ENCODE measurements at places on chromosomes 1 and 21.

DNA sequence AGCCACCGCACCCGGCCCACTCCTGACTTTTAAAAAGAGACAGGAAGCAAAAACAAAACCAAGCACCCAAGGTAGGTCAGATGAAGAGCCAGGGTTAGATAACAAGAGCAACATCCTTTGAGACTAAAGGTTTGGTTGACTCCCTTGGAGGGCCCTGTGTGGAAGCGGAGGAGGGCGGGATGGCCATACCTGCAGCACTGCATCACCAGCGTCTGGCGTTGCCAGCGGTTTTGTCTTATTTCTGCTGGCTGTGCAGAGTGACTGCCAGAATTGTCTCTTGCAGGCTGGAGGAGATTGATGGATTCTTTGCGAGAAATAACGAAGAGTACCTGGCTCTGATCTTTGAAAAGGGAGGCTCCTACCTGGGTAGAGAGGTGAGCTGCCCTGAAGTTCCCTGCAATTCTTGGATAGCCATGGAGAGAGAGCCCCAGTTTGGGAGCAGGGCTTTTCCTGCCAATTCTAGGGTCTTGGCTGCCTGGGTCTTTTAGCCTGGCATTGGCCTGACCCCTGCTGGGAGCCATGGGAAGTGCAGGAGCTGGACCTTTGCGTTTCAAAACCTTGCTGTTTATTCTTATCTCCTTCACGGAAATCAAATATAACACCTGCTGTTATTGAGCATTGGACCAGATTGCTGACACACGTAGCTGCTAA, 24.0 kb downstream of the QSOX1 start:
- no peak for DNase-seq

GRCh38 chr1:29832936-29833335, 596.6 kb downstream of the PTPRU start:
- DNase-seq = no peak

DNA sequence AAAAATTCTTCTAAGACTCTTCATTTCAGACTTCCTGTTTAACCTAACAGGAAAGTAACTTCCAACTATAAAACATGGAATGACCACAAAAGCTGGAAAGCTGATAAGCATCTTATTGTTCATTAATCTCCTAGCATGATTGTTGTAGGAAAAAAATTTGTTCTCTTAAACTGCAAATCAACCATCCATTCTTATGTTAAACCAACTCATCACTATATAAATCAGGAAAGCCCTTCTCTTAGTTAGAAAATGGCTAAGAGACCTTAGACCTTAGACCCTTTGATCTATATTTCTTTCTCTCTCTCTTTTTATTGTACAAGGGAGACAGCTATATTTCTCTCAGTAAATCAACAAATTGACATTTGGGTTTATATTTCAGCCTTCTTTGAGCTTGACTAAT, 101.4 kb downstream of the UBE2U start:
- DNase-seq = no peak

DNA sequence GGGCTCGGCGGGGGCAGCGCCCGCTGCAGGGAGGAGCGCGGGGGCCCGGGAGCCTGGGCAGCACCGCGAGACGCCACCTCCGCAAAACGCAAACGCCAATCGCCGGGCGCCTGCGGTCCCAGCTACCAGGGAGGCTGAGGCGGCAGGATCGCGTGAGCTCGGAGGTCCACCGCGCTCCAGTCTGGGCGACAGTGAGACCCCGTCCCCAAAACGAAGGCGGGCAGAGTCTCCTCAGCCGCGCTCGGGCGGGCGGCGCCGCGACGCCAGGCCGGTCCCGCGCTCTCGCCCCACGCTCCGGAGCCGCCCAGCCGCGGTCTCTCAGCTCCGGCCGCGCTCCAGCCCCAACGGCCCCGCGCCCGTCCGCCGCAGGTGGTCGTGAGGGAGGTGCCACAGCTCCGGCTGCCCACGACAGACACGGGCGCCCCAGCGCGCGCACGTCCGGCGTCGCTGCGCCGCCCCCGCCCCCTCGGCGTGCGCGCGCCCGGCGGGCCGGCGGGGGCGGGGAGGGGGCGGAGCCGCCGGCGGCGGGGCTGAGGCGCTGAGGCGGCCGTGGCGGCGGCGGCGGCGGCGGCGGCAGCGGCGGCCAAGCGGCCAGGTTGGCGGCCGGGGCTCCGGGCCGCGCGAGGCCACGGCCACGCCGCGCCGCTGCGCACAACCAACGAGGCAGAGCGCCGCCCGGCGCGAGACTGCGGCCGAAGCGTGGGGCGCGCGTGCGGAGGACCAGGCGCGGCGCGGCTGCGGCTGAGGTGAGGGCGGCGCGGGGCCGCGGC, at the start of gene ADARB1:
Gene ADARB1, plus strand, starts transcription at position 533 of the 770 bp plus-strand sequence. CDS start 97,077 bp downstream, outside the sequence.
- DNase-seq = no peak

DNA sequence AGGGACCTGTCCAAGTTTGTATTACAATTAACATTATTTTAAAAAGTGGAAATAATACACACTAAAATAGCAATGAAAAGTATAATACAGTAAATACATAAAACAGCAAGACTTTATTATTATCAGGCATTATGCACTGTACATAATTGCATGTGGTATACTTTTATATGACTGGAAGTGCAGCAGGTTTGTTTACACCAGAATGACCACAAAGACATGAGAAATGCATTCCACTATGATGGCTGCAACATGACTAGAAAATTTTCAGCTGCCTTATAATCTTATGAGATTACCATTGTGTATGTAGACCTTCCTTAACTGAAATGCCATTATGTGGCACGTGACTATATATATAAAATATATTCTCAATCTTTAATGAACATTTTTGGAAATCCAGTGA, 1699.6 kb downstream of the KCNT2 start:
- DNase-seq = no peak

DNA sequence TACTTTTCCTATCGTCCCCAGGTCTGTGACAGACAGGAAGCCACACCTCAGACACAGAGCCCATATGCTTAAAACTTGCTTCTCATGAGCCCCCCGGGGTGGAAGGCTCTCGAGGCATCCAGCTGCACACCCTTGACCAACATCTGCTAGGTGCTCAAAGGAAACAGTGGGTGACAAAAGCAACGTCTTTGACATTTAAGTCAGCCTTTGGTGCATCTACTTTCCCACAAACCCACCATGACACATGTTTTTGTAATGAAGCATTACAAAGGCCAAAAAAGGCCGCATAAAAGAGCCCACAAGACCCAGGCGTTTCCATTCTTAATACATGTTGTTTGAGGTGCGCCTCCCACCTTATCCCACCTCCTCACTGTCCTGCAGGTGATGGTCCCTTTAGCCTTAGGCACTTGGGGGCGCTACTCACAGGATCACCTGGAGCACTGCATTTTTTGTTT, 11.8 kb upstream of the FASLG start:
- no peak for DNase-seq

DNA sequence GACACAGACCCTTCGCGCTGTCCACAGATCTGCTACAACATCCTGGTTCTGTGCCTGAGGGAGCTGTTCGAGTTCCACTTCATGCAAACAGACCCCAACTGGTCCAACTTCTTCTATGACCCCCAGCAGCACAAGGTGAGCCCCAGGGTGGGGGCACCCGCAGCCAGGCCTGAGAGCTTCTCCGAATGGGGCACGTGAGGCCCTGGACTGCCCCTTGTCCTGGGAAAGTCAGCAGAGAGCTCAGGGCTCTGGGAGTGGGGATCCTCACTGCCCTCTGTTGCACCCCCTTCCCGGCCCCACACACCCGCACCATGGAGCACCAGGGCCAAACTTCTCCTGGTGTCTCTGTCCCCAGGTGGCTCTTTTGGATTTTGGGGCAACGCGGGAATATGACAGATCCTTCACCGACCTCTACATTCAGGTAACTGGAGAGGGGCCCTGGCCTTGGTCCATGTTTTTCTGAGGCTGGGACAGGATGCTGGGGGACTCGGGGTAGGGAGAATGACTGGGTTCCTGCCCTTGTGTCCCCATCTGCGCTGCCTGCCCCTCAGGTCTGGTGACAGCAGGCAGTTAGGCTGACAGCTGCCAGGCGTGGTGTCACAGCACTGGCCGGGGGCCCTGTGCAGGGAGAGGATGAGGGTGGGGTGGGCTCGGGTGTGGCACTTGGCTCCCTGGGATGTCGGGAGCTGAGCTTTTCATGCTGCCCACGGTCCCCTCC, 44.6 kb downstream of the COQ8A start:
- no peak for DNase-seq

- no peak for DNase-seq
Measured at GRCh38 chr1:193537266-193538002, 351.0 kb upstream of the B3GALT2 start.

DNA sequence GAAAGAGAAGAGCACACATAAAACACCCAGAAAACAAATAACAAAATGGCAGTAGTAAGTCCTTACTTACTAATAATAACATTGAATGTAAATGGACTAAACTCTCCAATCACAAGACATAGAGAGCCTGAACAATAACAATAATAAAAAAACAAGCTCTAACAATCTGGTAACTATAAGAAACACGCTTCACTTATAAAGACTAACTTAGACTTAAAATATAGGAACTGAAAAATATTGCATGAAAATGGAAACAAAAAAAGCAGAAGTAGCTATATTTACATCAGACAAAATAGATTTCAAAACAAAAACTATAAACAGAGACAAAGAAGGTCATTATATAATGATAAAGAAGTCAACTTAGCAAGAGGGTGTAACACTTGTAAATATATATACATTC, 83.1 kb upstream of the LYPLAL1 start:
- no peak for DNase-seq

DNA sequence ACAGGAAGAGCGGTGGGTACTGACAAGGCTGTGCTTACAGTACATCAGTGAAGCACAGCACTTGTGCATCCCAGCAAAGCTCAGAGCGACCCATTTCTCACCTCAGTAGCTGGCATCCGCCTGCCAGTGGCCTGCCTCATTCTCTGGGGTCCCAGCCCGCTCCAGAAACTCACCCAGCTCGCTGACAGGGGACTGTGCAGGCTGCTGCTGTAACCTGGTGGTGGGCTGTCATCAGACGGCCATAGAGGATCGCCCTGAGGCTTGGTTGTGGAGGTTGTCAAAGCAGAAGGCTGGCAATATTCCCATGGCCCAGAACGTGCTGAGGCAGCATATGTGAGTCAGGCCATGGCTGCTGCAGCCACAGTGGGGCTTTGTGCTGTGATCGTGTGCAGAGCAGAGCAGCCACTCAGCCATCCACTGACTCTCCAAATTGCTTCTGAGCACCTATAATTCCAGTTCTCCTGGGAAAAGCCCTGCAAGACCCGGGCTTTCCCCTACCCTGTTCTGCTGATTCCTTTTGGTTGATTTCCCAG, 13.6 kb upstream of the GPR137B start:
- DNase-seq = no peak

- DNase-seq = no peak
Measured at GRCh38 chr1:246106342-246106763, 400.7 kb downstream of the SMYD3 start.

DNA sequence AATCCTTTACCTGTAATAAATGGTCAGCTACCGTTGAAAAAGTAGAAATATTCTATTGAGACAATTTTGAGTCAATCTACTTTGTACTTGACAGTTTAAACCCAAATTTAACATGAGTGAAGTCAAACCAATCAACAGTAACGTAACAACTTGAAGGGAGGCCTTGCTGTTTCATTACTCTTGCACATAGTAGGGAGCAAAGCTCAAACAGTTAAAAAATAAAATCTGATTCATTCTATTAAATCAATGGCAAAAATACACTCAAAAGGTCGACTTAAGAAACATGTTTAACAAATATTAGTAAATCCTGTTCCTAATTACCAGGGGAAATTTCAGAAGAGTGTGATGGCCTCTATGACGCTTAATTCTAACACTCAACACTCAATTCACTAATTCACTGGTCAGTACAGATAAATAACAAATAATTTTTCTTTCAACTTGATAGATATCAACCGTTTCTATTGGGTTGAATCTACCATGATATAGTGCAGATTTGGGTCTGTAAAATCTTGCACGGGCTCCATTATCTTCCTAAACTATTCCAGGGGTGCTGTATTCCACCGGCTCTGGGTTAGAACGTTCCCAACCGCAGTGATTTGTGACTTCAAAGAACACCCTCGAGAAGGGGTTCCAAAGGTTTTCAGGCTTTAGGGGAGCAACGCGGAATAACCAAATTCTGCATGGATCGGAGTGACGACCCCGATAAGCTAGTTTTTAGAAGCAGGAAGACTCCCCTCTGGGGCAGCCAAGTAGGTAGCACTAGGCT, 1.4 kb downstream of the TARBP1 start:
- no peak for DNase-seq

- DNase-seq = no peak
Measured at GRCh38 chr1:73765551-73766233, 432.3 kb downstream of the LRRIQ3 start.

DNA sequence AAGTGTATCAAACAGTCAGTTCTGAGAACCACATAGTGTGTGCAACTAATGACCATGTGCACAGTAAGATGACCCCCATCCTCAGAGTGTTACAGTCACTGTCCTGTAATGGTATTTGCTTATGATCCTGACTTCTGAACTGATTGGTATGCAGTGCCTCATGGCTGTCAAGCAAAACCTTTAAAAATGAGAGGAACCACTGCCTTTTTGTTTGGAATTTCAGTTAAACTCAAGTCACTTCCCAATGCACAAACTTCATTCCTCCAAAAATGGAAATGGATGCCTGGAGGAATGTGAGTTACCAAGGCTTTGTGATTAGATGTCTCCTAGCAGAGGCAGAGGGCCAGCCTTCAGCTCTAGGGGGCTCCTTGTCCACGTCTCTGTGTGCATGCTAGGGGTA, 10.5 kb downstream of the C1orf198 start:
- no peak for DNase-seq

DNA sequence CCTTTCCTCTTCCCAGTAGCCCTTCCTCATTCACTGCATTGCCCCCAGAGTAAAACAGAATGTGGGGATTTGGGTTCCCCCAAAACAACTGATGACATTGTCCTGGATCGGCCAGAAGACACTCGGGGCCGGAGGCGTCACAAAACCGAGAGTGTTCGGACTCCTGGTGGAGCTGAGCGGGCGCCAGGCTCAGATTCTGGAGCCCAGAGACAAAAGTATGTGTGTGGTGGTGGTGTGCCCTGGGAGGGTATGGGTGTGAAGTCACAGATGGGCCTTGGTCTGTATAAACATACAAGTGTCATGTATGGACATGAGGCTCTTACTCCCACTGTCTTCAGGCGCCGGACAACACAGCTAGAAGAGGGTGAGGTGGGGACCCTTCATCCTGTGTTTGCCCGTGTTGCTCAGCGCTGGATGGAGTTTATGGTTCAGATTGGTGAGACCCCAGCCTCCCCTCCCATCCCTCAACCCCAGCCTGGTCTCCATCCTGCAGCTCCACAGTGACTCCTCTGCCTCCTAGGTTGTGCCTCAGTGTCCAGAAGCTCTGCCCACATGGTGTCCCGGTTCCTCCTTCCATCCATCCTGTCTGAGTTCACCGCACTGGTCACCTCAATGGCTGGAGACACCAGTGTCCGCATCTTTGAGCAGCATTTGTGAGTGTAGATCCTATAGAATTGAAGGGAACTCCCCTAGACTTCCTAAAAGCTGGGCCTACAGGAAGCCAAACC, 12.4 kb downstream of the HYI start:
- DNase-seq = no peak

- no peak for DNase-seq
Measured at GRCh38 chr1:172469717-172470116, 25.8 kb upstream of the PIGC start.

Data from caudate nucleus (tissue), 63 donors.